Stimulated activated CD4-positive, alpha-beta T cell treated with anti-CD3 and anti-CD28 coated beads, Interleukin-1b, Interleukin-23, amount 100 ng/mL, for 24 hours (primary cell): ENCODE measurements at places on chromosomes 12 and 14.

DNA sequence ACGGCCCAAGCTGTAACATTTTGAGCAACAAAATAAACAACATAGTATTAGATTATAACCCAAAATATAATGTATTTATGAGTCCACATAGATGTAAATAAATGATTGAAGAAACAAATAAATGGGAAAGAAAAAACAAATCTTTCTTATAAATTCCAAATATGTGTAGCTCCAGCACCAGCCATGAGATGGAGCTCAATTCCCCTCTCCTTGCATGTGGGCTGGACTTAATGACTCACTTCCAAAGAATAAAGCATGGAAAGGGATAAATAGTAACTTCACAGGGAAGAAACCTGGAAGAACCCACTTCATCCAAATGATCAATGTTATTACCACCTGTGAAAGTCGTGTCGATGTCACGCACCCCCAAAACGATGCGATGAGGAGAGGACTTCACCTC, 158.8 kb downstream of the RPAP3 start:
- no peak for DNase-seq

DNA sequence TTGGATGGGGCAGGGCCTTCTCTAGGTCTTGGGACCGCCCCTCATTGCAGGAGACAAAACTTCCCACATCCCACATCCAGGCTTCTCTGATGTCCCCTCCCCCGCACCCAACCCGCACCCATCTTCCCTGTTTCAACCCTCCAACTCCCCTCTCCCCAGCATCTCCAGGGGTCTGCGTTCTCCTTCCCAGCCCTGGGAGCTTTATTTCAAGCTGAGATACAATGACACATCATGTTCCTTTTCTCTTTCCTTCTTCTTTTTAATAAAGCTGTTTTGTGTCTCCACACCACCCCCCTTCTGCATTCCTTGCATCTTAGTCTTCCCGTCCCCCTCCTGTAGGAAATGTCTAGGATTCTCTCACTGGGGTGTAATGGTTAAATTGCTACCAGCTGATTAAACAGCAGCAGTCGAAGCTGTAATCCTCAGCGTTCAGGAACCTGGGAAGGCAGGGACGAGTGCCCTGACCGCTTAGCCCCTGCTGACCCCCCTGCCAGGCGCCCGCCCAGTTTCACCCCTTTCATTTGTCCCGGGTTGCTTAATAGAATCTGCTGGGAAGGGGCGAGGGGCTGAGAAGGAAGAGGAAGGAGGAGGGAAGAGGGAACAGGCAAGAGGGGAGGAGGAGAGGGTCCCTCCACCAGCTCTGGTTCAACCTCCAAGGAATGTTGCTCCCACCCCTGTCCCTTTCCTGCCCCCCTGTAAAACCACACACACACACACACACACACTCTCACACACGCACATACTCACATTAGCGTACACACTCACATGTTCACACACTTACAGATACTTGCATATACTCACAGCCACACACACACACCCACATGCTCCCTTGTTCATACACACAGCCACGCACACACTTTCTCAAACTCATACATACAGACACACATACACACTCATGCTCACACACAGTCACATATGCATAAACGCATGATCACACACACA, 104.5 kb upstream of the MED13L start:
- no peak for DNase-seq

DNA sequence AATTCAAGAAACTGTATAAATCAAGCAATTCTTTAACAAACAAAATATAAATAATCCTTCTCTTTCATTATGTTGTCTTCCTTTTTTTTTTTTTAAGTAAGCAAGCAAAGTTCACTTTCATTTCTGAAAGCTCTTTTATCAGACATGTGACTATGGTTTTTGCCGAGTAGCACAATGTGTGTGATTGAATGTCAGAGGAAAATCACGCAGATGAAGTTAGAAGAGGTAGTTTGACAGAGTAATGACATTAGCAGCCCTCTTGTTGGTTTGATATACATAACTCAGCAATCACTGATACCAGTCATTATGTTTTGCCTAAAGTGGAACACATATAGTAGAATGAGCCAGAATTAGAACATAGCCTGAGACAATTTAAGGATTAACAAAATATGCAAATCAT, 19.0 kb downstream of the ALX1 start:
- no peak for DNase-seq

- DNase-seq, result no peak
Measured at GRCh38 chr14:75091251-75091650, 21.8 kb downstream of the ZC2HC1C start.

GRCh38 chr12:51471111-51471864, 46.7 kb downstream of the SLC4A8 start:
- no peak for DNase-seq

- DNase-seq, result no peak
Measured at GRCh38 chr14:103196716-103197115, 73.5 kb downstream of the TNFAIP2 start.

DNA sequence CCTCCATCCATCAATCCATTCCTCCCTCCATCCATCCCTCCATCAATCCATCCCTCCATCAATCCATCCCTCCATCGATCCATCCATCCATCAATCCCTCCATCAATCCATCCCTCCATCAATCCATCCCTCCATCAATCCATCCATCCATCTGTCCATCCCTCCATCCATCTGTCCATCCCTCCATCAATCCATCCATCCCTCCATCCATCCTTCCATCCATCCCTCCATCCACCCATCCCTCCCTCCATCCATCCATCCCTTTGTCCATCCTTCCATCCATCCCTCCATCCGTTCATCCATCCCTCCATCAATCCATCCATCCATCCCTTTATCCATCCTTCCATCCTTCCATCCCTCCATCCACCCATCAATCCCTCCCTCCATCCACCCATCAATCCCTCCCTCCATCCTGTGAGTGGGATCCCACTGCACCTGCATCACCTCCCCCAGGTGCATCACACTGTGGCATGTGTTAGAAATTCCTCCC, 338.1 kb upstream of the SFSWAP start:
- DNase-seq, result no peak

- DNase-seq, result no peak
Measured at GRCh38 chr14:60485598-60486251, at the start of gene C14orf39. C14orf39 (minus strand) TSS chr14:60486063; CDS start chr14:60485078, 985 bp downstream.

- no peak for DNase-seq
Measured at GRCh38 chr14:49975276-49975675, 82.4 kb downstream of the ARF6 start.

GRCh38 chr12:64025174-64025958, 180.9 kb downstream of the SRGAP1 start:
- no peak for DNase-seq

DNA sequence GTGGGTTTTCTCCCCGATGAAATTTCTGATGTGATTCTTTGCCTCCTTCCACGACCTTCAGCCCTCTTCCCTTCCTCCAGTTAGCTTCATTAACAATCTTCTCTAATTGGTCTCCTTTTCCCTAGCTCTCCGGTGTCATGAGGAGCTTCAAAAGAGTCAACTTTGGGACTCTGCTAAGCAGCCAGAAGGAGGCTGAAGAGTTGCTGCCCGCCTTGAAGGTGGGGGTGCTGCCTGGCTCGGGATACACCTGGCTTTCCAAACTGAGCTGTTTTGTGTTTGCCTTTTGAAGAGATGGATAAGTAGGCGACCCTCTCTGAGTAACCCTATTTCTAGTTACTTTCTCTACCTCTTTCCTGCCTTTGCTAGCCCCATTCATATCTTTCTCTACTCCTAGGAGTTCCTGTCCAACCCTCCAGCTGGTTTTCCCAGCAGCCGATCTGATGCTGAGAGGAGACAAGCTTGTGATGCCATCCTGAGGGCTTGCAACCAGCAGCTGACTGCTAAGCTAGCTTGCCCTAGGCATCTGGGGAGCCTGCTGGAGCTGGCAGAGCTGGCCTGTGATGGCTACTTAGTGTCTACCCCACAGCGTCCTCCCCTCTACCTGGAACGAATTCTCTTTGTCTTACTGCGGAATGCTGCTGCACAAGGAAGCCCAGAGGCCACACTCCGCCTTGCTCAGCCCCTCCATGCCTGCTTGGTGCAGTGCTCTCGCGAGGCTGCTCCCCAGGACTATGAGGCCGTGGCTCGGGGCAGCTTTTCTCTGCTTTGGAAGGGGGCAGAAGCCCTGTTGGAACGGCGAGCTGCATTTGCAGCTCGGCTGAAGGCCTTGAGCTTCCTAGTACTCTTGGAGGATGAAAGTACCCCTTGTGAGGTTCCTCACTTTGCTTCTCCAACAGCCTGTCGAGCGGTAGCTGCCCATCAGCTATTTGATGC, 797 bp downstream of the ESPL1 start:
- no peak for DNase-seq

- no peak for DNase-seq
Measured at GRCh38 chr12:75116646-75117198, 92.9 kb downstream of the KCNC2 start.
